ENCODE measurements at places on chromosomes 11 and 22.

- DNase-seq, result peak; percentile 81
These were observed 3.6 kb upstream of the APOBEC3A start for GRCh38 chr22:38953577-38954413.

GRCh38 chr11:61737636-61738386 lies 14.6 kb upstream of the MYRF start:
- no peak for DNase-seq

DNA sequence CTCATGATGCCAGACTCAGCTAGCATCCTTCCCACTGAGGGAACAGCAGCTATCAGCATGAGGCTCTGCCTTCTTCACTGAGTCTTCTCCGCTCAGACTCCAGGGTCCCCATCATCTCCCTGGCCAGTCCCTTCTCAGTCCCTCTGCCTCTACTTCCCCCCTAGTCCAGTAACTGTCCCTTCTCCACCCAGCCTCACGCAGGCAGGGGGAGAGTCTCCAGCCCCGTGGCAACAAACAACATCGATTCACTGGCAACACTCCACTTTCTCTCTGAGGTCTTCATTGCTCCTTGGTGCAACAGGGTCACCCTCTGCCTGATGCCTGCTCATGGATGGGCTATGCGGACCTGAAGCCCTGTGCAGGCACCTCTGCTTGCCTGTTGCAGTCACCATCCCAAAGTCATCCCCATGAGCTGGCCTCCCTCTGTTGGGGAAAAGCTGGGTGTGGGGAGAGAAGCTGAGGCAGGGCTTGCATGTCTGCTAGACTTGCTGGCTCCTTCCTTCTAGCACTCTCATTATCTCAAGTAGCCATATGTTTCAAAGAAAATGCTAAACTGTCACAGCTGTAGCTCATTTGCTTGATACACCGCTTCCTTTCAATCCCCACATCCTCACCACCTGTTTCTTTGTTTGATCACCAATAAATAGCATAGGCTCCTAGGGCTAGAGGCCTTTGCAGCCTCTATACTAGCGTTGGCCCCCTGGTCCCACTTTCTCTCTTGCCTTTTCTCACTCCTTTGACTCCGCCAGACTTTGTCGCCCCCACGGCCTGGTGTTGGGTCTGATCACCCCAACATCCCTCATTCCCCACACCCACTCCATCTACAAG lies 4.3 kb upstream of the BCR start:
- no peak for DNase-seq

DNA sequence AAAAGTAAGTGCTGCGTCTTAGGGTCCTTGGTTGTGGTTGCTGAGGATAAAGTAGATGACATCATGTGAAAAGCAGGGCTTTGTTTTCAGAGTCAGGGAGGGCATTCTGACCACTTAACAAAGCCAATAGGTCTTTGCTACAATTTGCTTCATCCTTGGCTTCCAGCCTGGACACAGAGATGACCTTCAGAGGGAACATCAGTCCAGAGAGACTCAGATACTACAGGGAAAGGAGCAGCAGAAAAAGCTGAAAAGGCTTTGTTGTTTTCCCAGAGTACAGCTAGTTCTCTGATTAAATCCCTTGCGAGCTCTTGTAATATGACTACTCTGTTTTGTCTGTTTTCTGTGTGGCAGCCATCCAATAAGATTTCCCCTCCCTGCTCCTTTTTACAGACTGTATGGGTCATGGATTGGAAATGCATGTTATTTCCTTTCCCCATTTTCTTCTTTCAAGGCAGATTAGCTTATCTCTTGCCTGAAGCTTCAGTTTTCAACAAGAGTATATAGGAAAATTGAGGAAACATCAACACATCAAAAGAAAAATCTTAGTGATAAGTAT lies 31.9 kb downstream of the ATG13 start:
- DNase-seq, result no peak

- no peak for DNase-seq
These were observed 53.8 kb upstream of the BIRC3 start for GRCh38 chr11:102263379-102264003.

GRCh38 chr11:94131718-94132115 lies 3.1 kb downstream of the PANX1 start:
- no peak for DNase-seq

GRCh38 chr11:5831196-5831829 lies 10.4 kb downstream of the OR52E6 start:
- DNase-seq, result no peak

GRCh38 chr11:59899532-59899931 lies 20.9 kb downstream of the OOSP3 start:
- DNase-seq, result no peak

DNA sequence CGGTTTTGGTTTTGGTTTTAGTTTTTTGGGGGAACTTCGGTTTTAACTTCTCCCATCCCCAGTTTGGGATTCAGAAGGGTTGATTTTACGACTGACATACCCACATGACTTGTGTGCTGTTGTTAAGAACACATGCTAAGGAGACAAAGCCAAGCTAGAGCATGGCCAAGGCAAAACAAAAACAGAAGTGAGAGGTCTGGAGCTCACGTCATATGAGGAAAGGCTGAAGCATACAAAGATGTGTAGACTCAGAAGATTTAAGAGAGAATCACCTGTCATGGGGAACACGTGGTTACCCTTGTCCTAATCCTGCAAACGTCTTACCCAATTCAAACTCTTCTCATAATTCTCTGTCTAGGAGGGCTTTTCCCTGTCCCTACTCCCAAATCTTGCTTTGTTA lies 465.0 kb downstream of the FAM181B start:
- DNase-seq, result no peak

- peak; percentile 6 for DNase-seq
These were observed 68.2 kb upstream of the SESN3 start for GRCh38 chr11:95299078-95299679.

- DNase-seq, result no peak
These were observed 186.1 kb downstream of the MYO18B start for GRCh38 chr22:25928038-25928437.

GRCh38 chr11:107827041-107827440 lies 31.5 kb downstream of the SLC35F2 start:
- DNase-seq, result no peak

GRCh38 chr11:115657586-115657985 lies 153.4 kb upstream of the CADM1 start:
- DNase-seq, result no peak

DNA sequence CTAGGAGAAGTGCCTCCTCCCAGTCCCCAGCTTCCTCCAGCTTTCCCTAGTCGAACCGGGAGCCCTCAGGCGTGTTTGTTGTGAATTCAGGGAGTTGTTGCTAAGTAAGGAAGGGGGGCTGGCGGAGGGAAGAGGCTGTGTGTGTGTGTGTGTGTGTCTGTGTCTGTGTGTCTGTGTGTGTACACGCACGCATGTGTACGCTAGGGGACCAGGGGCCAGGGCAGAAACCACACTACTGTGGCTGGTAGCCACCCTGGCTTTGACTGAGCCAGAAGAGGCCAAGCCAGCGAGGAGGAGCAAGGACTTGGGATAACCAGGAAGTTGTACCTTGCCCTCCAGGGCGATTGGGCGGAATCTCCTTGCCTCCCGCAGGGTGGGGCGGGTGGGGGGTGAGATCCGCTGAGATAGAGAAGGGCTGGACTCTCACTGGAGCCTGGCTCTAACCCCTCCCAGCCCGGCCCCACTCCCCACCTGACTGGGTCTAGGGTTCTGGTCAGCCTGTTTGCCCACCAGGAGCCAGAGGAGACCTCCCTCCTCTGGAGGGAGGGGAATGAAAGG lies 7.5 kb downstream of the BCL9L start:
- peak; percentile 30 for DNase-seq

GRCh38 chr11:8009856-8010255 lies 22.7 kb downstream of the EIF3F start:
- DNase-seq, result no peak

DNA sequence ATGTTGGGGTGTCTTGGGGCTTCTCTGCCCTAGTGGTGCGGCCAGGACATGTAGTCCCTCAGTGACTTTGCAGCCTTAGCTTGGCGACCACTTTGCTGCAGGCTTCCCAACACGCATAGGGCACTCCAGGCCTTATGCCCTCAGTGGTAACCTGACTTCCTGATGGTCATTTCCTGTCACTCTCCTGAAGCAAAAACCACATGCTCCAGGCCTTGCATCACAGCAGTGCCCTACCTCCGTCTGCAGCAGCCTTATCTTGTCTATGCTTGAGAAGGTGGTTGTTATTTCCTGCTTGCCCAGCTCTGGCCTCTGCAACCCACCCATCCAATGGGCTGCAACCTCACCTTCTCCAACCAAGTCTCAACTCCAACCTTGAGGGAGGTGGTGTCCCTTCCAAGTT lies 33.4 kb upstream of the PISD start:
- no peak for DNase-seq

DNA sequence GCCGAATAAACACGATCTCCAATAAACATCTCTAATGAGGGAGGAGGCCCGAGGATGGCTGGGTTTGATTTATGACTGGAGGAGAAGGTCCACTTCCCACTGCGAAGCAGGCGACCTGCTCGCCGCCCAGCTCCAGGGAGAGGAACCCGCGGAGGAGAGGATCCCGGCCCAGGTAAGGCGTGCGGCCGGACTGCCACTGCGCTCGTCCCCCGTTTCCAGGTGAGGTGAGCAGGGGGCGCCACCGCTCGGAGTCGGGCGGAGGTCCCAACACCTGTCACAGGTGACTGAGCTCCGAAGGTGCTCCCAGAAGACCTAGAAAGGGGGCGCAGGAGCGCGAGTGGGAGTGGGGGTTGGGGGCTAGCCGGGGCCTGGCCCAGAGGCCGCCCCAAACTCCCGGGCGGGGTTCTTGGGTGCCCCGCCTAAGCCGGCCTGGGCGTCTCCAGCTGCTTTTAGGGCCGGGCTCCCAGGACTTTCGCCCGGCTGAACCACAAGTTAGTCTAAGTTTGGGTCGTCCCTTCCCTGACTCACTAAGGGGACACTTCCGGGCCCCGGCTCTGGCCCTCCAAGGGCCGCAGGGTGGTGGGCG lies 5.4 kb upstream of the PAX6 start:
- no peak for DNase-seq

GRCh38 chr11:130769782-130770535 lies 146.3 kb downstream of the SNX19 start:
- no peak for DNase-seq

- no peak for DNase-seq
These were observed 59.8 kb upstream of the B3GAT1 start for GRCh38 chr11:134471716-134472455.

- DNase-seq, result no peak
These were observed 14.0 kb upstream of the FLRT1 start for GRCh38 chr11:64021757-64022093.

DNA sequence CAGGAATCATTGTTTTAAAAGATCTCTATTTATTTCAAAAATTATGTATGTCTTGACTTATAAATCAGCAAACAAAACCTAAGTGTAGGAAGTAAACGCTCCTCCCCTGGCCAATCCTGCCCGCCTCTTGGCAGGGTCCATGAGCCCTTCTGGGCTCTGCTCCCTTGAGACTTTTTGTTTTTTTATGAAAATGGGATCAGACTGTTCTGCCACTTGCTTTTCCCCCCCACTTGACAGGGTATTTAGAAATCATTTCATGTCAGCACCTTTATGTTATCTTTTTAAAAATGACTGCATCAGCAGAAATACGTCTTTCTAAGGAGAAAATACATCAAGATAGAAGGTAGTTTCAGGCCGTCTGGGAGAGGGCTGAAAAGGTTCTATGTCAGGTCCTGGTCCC lies 35.6 kb downstream of the FBLN1 start:
- no peak for DNase-seq

- peak; percentile 64 for DNase-seq
These were observed at the start of gene PHETA2 for GRCh38 chr22:42074132-42074811. TSS of gene PHETA2 (plus strand) at chr22:42074248. CDS start at chr22:42077294, 3,046 bp downstream.

DNA sequence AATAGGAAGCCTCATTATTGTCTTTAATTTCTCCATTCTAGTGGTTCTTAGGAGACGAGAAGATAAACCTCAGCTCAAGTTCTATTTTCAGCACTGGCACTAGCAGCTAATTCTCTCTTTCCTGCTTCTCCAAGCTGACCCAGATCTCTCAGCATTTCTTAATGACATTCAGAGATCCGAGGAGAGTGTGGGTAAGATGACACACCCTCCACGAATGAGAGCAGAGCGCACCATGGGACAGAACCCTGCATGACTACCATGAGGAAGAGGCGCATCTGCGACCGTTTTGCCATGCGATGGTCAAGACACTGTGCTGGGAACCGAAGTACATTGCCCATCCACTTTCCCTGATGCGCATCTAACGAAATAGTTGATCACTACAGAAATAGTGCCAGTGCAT lies 241.8 kb downstream of the LARGE1 start:
- no peak for DNase-seq

DNA sequence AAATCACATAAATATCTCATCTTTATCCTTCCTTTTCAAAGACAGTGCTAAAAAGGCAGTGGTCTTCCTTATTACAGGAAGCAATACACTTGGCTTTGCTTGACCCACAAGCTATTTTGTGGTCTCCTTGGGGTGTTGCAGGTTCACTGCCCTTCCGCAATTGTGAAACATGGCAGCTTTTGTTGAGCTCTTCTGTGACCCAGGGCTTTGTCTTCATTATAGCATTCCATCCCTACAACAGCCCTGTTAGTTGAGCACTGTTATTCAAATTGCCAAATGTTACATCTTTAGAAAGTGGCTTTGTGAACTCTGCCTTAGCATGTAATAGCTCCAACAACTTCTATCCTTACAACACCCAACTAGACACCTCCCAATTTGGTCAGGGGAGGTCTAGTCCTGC lies 107.1 kb downstream of the OPCML start:
- DNase-seq, result no peak

DNA sequence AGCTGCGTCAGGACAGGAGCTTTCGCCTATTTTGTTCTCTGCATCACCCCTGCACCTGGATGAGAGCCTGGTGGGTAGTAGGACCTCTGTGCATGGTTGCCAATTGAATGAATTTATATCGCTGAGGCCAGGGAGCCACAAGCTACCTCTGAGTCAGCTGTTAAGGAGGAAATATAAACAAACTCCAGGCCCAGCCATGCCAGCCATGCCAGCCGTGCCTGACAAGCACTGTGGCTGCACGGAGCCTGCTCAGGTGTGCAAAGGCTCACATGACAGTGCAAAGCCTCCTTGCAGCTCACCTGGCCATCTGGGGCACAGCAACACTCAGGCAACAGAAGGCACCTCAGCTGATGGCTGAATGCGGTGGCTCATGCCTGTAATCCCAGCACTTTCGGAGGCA lies 33.7 kb upstream of the LINC01488 start:
- DNase-seq, result no peak

DNA sequence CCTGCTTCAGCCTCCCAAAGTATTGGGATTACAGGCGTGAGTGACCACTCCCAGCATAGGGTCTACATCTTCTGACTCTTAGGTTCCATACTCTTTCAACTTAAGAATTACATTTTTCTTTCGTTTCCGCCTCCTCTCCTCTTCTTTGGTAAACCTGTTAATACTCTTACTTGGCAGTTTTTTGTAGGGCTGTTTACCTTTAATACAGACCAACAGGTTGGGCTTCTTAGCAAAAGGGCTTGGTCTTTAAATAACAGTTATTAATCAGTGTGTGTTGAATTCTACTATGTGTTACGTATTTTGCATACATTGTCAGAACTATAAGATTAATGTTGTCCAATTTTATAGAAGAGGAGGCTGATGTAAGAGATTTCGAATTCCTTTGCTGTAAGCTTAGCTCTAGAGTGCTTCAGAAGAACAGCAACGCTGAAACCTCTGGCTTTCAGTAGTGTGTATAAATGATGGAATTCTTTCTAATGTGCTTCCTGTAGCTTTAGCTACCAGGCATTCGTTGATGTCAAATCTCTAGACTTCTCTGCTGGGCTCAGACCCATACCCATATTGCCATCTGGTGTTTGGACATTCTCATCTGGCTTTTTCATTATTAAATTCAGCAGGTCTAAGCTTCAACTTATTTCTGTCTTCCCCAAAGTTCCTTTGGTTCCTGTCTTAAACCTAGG lies 3.1 kb downstream of the FDX1 start:
- no peak for DNase-seq
